Epithelial cell of proximal tubule (primary cell): ENCODE measurements at places on chromosomes 13 and 19.
A peak's percentile ranks its signal among the peaks of the same experiment; 100 is the strongest.

GRCh38 chr13:74709226-74709625 lies 575.0 kb upstream of the KLF12 start:
- DNase-seq = no peak

GRCh38 chr13:29513002-29513980 lies 82.2 kb downstream of the SLC7A1 start:
- DNase-seq = no peak

DNA sequence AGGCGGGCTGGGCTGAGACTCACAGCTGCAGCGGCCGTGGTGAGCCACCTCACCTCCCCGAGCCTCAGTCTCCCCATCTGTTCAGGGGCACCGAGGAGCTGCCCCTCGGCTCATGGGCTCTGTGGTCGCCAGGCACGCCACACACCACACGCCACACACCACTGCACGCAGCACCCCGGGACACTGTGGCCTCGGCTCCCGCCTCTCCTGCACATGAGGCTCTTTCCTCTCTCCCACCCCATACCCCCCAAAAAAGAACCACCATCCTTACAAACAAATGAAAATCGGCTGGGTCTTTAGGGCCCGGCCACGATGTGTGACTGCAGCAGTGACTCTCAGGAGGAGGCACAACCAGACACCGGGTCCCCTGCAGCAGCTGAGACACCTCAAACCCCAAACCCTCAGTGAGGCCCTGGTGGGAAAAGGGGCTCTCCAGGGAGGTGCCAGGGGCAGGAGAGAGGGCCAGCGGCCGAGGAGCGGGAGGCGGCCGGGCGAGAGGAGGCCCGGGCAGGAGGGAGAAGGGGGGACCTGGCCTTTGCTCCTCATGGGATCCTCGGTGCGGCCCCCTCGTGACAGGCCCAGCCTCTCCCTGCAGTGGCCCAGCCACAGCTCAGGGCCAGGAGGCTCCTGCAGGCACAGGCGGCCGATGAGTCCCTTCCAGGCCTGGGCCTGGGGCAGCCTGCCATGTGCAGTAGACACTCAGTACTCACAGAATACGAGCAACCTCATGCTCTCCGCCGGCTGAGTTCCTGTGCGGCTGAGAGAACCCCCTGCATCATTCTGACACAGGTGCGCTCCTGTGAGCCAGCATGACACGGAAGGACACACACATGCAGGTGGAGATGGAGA lies 66.3 kb downstream of the RASA3 start:
- DNase-seq = no peak

DNA sequence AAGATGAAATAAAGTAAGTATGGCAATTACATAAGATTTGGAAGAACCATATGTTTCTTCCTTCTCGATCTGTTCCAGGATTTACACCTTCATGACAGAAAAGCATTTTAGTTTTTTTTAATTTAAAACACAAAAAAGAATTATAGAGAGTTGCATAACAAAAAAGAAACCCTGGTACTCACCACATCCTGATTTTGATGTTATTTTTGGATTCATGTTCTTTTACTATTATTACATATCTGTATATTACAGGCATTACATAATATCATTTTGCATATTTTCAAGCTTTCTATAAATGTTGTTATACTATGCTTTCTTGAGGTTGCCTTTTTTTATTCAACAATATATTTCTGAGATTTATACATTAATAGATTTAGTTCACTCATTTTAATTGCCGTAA lies 6.7 kb upstream of the KATNAL1 start:
- no peak for DNase-seq

DNA sequence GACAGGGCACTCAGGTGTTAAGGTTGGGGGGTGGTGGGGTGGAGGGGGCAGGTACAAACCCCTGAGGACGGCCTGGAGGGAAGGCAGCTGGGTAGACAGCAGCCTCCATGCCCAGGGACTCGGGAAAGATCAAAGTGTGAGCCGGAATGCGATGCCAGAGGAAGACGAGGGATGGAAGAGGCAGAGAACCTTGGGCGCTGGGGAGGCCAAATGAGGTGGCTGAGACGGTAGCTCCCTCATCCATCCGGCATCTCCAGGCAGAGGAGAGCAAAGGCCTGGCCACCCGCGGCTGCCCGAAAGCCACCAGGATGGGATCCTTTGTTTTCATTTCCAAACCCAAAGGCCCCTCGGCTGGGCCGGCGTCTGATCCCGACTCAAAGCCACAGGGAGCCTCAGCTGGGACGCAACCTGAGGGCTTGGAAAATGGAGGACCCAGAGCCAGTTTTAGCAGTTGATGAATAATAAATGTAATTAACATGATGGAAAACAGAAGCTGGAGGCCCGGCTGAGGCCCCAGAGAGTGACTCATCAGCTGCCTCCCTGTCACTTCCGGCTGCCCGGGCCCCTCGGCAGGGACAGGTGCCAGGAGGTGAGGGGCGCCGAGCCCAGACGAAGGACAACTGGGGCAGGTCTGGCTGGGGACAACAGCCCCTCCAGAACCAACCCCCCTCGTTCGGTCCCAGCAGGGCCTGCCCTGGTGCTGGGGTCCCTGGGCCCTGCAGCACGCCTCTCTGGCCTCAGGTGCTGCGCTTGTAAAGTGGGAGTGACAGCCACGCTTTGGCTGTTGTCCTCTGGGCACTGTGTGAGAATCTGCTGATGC lies 61.6 kb downstream of the CEBPG start:
- no peak for DNase-seq

GRCh38 chr13:50344717-50345116 lies 329.5 kb downstream of the KCNRG start:
- no peak for DNase-seq

DNA sequence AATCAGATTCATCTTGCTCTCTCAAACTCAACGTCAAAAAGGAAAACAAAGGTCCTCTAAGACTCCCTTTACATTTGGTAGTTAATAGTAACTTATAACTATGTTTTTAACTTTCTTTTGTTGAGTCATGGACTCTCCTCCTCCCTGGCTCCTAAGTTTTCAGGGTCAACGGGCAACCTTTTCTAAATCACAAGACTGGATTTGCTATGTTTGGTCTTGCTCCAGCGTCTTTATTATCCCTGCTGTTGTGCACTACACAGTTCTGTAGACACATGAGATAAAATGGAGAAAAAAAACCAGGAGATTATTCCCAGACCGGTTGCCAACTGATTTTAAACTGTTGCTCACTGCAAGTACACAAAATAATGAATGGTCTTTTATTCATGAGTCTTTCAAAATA lies 1.9 kb upstream of the ITM2B start:
- peak; percentile 96 for DNase-seq

GRCh38 chr13:111542530-111543341 lies 222.3 kb downstream of the TEX29 start:
- no peak for DNase-seq

DNA sequence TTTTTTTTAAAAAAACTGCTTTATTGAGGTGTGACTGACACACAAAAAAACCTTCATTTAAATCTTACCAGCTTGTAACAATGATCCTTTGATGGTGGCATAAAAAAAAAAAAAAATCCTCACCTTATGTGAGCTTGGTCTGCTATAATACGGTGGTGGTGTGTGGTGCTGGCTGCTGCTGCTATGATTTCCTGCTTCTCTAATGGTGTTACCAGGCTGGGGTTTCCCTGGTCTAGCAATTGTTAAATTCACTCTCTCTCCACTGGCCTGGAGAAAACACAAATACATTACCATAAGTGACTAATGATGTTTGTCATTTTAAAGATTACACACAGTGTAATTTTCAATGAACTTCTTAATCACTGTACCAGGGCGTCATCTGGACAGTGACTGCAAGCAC lies 60.6 kb downstream of the LNX2 start:
- DNase-seq = no peak
